ENCODE measurements at places on chromosomes 16 and 17.
A peak's percentile ranks its signal among the peaks of the same experiment; 100 is the strongest.

DNA sequence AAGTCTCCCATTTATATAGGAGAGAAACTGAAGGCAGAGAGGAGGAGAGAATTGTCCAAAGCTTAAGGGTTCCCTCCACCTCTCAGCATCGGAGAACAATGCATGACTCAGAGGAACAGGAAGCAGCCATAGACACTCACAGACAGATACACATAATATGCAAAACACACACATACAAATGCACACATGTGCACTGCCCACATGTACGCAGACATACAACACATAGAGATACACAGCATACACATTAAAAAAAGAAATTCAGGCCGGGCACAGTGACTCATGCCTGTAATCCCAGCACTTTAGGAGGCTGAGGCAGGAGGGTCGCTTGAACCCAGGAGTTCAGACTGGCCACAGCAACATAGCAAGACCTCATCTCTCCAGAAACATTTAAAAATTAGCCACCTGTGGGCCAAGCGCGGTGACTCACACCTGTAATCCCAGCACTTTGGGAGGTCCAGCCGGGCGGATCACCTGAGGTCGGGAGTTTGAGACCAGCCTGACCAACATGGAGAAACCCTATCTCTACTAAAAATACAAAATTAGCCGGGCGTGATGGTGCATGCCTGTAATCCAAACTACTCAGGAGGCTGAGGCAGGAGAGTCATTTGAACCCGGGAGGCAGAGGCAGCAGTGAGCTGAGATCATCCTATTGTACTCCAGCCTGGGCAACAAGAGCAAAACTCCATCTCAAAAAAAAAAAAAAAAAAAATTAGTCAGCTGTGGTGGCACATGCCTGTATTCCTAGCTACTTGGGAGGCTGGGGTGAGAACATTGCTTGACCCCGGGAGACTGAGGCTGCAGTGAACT lies 11.3 kb downstream of the ERAL1 start:
- DNase-seq, result no peak

GRCh38 chr16:68444056-68444657 lies 4.2 kb downstream of the SMPD3 start:
- no peak for DNase-seq

DNA sequence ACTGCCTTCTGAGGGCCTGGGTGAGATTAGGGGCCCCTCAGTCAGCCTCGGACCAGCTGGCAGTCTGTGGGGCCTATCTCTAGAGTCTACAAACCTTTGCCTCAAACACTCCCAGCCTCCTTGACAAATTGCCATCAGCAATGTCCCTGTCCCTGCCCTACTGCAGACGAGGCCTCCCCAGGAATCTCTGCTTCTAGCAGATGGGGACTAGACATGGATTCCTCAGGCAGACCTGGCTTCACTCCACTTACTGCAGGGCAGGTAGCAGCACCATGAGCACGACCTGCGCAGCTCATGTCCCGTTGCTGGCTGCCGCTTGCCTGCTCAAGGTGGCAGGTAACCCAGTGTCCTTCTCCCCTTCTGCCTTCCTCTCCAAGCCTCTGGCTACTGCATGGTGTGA lies 49.1 kb downstream of the PLD6 start:
- DNase-seq, result no peak

DNA sequence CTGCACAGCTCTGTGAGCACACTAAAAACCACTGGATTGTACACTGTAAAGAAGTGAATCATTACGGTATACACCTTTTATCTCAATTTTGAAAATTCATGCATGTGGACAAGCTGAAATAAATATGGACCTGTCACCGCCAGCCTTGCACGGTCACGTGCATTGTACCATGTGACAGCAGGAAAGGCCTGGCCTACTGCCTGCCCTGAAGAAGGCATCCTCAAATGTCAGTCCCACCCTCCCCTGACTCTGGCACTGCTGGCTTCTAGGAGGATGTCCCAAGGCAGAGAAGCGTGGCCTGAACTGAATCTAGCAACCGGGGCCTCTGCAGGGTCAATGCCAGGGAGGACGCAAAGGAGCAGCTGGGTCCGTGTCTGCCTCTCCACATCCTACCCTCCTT lies 34.6 kb downstream of the SLC38A8 start:
- no peak for DNase-seq

DNA sequence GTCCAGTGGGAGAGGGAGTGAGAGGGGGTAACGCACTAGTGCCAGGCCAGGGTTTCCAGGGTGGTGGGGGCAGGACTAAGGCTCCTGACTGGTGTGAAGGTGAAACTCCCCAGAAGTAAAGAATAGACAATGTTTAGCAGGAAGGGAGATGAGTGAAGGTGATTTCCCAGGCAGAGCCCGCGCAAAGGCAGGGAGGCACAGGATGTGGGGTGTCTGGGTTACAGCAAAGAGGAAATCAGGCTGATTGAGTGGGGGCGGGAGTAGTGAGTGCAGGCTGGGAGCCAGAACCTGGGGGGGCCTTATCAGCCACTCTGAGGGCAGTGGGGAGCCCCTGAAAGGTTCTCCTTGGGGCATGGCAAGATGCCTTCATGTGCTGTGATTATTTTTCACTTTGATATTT lies 167.5 kb downstream of the UTP18 start:
- DNase-seq, result peak; percentile 74

DNA sequence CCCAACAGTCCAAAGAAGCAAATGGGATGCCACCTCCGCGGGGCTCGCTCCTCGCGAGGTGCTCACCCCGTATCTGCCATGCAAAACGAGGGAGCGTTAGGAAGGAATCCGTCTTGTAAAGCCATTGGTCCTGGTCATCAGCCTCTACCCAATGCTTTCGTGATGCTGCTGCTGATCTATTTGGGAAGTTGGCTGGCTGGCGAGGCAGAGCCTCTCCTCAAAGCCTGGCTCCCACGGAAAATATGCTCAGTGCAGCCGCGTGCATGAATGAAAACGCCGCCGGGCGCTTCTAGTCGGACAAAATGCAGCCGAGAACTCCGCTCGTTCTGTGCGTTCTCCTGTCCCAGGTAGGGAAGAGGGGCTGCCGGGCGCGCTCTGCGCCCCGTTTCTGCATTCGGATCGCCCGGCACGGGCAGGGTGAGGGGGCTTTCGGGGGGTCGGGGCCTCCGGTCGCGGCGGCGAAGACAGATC lies at the start of gene CDH13:
Gene CDH13 (plus strand): TSS at position 179 of the 471 bp plus-strand sequence.
- no peak for DNase-seq

- no peak for DNase-seq
Measured at GRCh38 chr16:87172632-87173031, 144.6 kb downstream of the C16orf95 start.

GRCh38 chr17:31859487-31860008 lies 504 bp upstream of the COPRS start:
- no peak for DNase-seq

DNA sequence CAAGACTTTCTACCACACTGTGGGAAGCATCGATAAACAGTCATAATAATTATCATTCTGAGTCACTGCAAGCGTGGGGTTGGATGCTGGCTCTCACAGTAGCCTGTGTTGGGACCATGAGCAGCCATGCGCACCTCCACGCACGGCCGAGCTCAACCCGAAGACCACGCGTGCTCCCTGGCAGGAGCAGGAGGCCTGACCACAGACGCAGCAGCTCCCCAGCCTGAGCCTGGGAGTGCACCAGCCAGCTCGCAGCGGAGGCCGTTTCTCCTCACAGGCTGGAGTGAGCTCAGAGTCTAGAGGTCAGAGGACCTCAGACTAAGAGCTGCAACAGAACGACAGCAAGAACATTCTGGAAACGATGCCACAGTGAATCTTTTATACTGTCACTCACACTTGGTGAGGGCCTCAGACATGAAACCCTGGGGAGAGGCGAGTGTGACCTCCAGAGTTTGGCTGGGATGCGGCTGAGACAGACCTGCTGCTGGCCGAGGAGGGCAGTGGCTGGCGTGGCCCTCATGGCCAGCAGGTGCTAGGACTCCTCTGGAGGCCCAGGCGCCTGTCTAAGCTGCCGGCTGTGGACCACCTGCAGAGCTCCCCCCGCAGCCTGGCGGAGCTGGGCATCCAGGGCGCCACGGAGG lies 6.0 kb downstream of the NDUFAF8 start:
- DNase-seq, result no peak

DNA sequence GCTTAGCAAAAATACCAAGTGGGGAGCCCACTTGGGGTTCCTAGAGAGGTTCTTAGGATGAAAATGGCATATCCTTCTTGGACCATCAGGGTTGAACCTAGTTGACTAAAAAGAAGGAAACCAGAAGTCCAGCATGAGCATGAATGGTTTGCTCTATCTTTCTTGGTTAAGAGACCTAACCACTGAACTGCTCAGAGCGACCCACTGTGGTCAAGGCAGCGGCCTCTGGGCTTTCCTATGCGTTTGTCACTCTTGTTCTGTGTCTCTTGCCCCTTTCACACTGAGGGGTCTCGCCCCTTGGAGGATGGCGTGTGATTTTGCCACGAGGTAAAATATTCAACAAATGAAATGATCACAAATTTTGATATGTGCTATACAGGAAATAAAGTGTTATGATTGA lies 526 bp upstream of the BORCS6 start:
- DNase-seq, result no peak

DNA sequence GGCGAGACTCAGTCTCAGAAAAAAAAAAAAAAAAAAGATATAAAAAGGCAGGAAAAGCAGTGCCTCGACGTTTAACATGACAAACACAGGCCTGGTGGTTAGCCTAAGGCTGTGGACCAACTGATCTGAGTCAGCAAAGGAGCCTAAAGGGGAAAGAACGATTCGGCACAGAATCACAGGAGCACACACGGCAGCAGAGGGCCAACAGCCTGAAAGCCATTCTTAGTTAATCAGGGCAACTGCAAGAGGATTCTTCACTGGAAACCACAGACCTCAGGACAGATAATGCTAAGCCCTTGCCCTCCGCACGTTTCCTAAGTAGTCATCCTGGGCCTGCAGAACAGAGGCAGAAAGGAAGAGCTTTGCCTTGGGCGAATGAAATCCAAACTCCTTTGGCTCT lies 14.7 kb downstream of the TMEM11 start:
- no peak for DNase-seq

DNA sequence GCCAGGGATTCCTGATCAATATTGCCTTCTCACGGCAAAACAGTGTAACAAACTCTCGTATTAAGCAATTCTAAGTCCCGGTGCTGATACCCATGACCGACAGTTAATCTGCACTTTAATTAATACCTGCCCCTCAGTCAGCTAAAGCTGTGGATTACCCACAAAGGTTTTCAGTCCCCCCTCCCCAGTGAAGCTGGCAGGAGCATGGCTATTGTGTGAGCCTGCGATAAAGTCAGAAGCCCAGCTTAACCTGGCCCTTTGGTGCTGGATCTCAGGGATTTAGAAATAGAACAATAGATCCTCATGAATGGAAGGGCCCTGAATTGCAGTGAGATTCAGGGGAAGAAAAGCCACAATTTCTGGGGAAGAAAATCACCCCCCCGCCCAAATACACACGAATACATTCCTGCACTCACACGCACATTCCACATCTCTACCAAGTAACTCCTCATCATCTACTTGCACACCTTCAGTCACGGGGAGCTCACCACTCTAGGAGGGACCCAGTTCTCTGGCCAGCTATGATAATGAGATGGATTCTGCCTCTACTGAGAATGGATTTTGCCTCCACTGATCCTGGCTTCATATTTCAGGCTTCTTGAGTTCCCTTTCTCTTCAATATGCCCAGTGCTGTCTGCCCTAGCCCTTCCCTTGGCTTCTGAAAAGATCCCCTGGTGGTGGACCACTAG lies 102.6 kb downstream of the WSCD1 start:
- DNase-seq, result no peak

GRCh38 chr17:50188531-50188920 lies 12.9 kb downstream of the COL1A1 start:
- DNase-seq, result no peak

DNA sequence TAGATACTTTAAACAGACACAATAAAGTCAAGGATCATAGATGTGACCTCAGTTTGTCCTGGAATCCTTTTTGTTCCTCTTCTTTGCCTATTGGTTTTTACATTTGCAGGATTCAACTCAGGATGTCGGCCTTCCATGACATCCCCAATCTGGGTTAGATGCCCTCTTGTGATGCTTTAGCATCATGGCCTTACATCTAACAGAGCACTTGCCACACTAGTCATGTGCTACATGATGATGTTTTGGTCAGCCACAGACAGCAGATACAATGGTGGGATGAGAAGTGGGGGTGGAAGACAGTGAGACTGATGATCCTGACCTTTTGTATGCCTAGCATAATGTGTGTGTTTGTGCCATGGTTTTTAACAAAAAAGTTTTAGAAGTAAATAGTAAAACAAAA lies 1.8 kb upstream of the SYNRG start:
- DNase-seq, result no peak

GRCh38 chr16:67419502-67419901 lies 3.2 kb upstream of the ZDHHC1 start:
- DNase-seq, result no peak

- DNase-seq, result no peak
Measured at GRCh38 chr16:22633280-22633679, 122.6 kb downstream of the NPIPB5 start.

DNA sequence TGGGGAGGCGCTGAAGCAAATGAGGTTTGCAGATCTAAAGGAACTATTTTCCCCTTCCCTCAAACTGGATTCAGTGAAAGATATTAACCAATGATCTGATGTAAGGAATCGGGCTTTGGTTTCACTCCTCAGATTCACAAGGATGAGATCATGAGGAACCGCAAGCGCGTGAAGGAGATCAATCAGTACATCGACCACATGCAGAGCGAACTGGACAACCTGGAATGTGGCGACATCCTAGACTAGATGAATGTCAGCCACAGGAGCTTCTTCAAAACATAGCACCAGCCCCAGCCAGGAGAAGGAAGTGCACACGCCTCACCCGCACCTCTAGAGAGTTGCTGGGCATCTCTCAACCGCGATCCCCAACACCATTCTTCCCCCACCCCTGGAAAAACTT lies 22.5 kb downstream of the ATPAF2 start:
- no peak for DNase-seq

DNA sequence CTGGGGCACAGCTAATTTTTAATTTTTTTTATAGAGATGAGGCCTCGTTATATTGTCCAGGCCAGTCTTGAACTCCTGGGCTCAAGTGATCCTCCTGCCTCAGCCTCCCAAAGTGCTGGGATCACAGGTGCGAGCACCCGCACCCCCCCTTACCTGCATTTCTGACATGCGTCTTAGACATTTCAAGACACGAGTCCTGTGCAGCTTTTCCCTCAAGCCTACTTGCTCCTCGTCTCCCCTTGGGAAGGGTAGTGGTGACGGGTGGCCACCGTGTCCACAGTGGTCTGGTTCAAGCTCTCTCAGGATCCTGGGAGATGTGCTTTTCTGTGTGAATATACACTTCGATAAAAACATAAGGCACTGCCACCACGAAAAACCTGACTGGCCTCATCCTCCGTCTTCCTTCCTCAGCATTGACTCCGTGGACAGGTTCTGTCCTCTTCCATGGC lies 9.6 kb downstream of the CANT1 start:
- DNase-seq, result no peak
